GF-D8 (cell line): ENCODE measurements at places on chromosomes 5 and 9.

DNA sequence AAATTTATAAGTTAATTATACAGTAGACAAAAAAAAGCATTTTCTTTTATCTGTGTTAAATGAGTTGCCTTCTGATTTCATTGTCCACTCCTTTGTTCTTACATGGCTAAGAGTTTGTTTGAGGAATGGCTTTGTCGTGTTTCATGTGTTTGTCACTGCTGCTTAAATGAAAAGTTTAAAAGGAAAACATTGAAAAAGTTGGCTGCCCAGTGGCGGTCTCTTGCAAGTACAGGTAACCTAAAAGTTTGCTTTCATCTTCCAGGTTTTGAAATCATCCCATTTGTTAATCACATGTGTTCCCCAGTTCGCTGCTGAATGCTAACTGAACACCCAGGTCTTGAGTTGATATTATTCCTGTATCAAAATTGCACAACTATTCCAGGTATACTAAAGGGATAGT, 33.9 kb downstream of the EGFLAM start:
- no peak for DNase-seq

- DNase-seq: peak; percentile 81
Observed at GRCh38 chr5:14204785-14205321, 61.7 kb downstream of the TRIO start.

- no peak for DNase-seq
Observed at GRCh38 chr5:93337138-93337537, 243.9 kb downstream of the NR2F1-AS1 start.

DNA sequence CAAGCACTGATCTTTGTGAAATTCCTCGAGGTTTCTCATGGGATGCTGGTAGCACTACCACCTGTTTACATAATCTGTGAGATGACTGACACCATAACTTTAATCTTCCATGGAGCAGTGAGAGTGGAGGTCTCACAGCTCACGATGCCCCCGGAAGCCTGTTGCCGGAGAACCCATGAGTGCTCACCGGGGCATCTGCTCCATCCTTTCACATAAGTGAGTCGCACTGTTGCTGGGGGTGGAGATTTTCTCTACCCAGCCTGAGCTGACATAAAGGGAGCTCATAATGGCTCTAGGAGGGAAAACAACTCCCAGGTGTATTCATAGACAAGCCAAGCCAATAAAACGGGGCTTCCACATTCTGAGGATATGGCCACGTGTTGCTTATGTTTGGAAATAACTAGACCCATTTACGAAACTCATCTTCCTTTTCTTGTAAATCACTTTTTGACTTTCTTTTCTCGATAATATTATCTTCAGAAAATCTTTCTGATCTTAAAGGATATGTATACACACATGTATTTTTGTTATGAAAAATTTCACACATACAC, 11.2 kb upstream of the GFPT2 start:
- DNase-seq: no peak

DNA sequence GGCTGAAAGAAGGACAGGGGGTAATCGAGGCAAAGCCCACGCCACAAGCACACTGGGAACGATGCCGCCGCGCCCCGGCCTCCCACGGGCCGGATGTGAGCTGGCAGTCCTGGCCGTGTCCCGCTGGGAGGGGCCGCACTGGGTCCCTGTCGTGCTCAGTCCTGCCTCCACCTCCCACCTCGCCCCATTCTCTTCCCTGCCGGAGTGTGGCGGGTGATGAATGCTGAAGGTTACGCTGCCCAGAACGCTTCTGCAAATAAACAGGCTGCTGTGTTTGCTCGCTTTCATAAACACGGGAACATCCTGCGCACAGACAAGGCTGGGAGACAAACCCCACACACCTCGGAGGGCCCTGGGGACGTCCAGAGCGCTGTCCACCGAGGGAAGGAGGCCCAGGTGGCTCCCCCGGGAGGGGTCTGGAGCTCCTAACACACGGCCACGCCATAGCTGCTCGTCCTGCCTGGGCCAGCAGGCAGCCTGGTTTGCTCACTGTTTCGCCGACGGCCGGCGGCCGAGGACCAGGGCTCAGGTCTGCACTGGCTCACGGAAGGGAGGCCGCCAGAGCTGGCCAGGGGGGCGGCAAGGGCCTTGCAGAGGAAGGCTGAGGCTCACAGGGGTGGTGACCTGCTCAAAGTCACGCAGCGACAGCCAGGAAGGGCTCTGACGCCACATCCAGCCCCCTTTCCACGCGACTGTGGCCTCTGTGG, 2.3 kb downstream of the DNLZ start:
- DNase-seq: no peak
